ENCODE measurements at places on chromosomes 13 and 19.

- DNase-seq, result no peak
Observed at GRCh38 chr13:81568824-81569223, 1227.9 kb upstream of the SPRY2 start.

GRCh38 chr13:104594806-104595205 lies 1528.6 kb upstream of the SLC10A2 start:
- no peak for DNase-seq

- no peak for DNase-seq
Observed at GRCh38 chr19:27971869-27972268, 1241.1 kb downstream of the UQCRFS1 start.

DNA sequence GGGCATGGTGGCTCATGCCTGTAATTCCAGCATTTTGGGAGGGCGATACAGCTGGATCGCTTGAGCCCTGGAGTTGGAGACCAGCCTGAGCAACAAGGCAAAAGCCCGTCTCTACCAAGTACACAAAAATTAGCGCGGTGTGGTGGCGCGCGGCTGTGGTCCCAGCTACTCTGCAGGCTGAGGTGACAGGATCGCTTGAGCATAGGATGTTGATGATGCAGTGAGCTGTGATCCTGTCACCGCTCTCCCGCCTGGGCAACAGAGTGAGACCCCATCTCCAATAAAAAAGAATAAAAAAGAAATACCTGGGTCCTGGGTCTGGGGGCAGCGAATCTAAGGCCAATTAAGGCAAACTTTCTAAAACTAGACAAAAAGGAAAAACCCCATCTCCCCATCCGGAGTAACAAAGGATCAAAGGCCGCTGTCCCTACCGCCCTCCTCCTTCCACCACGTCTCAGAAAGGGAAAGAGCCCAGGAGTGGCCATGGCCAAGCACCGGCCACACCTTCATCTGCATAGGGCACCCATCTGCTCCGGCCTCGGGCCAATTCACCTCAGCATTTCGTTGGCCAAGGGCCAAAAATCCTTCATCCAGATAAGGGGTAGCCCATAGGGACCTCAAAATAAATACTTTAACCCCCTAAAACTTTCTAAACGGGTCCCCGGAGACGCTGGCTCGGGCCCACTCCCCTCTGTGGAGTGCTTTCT lies 851 bp downstream of the ZNF320 start:
- DNase-seq, result no peak

- DNase-seq, result no peak
Observed at GRCh38 chr13:26236296-26236695, 14.2 kb upstream of the RNF6 start.

GRCh38 chr13:73803997-73804396 lies 330.2 kb downstream of the KLF12 start:
- DNase-seq, result no peak

- DNase-seq, result no peak
Observed at GRCh38 chr13:24777171-24777570, 13.2 kb downstream of the RNF17 start.

- DNase-seq, result no peak
Observed at GRCh38 chr13:23735329-23735728, 153.9 kb downstream of the MIPEP start.

GRCh38 chr13:79999601-80000000 lies 341.3 kb downstream of the SPRY2 start:
- no peak for DNase-seq

- no peak for DNase-seq
Observed at GRCh38 chr13:52599037-52599847, 43.0 kb upstream of the HNRNPA1L2 start.

DNA sequence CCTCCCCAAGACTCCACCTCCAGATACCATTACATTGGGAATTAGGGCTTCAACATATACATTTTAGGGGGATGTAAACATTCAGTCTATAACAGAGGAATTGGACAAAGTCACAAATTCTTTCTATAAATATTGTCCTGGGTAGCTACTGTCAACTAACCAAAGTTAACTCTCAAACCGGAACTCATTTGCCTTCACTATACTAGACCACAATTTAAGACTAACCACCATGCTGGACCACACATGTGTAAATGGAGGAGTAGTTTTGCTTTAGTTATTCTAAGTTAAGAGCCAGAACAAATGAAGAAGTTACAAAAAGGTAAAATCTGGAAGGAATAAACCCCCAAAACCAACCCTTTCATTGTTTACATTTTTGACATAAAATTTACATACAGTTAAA lies 222.8 kb downstream of the NDFIP2 start:
- no peak for DNase-seq

DNA sequence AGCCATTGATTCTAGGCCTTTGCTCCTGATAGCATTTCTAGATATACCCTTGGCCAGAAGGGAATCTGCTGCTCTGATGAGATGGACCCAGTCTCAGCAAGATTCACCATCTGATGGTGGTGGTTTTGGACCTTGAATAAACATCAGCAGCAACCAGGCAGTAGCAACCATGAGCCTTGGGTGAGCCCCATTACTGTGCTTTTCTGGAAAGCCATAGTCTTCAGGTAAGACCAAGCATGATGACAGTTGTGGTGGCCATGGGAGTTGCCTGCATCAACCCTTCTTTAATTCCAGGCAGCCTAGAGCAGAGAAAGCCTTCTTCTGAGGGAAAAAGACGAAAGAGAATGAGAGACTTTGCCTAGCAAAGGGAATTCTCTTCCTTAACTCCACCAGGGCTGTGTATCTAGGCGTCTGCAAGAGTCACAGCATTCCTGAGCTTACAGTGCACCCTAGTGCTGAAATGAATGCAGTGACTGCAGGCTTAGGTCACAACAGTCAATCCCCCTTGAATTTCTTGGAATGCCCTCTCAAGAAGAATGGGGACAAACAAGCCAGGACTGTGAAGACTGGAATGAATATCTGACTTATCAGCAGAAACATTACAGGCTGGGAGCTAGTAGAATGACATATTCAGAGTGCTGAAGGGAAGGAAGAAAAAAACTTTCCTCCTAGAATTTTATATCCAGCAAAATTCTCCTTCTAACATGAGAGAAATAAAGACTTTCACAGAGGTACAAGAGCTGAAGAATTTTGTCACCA lies 942.4 kb upstream of the PCDH20 start:
- DNase-seq, result no peak

GRCh38 chr19:49678985-49679770 lies 2.1 kb downstream of the PRMT1 start:
- DNase-seq, result no peak

DNA sequence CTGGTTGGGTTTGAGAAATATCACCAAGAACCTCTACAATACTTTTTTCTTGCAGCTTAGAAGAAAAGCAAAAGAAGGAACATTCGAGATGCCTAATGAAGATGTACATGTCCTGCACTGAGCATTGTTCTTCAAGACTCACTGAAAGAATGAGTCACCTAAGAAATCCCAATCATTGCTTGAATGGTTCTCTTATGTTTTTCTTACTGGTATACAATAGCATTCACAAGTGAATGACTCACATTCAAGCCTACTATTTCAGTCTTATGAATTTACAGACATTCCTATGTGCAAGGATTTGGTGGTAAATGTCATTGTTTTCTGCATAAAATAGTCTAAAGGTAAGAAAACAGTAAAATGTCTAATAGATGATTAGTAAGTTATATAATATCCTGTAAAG lies 594.6 kb downstream of the PCDH9 start:
- no peak for DNase-seq

DNA sequence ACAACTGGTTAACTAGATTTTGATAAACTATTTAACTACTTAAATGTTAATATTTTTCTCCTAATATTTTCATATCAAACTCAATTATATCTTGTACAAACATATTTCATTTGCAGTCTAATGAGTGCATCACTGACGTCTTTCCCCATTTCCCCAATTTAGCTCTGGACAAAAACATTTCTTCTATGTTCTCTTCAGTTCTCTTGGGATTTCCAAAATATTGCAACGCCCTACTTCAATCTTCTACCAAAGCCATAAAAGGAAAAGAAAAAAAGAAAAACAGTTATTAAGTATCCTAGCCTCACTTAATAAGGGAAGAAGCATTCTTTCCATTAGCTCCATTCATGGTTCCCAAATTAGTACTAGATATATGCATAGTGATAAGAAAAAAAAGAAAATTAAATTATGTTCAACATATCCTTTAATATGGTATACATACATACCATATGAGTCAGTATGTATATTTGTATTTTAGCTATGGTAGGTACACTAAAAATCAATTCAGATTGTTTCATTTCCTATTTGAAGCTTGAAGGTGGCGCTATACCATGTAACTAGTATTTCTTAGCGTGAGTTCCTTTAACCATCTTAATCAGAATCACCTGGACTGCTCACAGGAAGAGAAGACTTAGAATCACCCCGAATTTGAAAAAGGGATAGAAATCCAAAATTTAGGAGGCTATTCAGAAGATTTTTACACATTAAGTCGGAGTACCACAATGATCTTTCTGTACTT lies 9.9 kb downstream of the FBXL3 start:
- no peak for DNase-seq

DNA sequence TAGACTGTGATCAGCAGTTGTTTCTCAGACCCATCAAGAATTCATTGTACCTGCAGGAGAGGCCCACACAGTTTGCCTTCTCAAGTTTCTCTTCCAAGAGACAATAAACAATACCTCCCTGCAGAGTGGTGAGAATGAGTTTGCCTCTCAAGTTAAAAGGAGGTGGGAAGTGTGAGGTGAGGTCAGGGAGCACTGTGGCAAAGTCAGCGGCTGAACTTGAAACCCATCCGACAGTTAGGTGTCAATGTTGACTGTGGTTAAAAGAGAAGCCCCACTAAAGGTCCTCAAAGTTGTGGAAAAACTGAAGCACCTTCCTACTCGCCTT lies 72.9 kb upstream of the TSC22D1 start:
- no peak for DNase-seq

DNA sequence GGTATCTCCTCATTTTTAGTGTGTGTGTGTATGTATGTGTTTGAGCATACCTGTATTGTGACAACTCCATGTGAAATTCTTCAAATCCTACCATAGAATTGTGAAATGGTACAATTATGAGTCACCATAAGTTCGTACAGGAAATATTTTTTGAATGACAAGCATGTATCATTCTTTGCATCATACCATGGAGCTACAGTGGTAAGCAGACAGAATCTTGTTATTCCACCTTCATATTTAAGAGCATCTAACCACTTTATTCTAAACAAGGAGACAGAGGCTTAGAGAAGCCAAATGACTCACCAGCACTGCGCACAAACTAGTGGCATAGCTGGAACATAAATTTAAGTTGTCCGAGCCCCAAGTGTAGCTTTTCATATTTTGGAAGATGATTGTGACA lies 4.5 kb upstream of the EPSTI1 start:
- DNase-seq, result no peak

- DNase-seq, result no peak
Observed at GRCh38 chr19:57141699-57142098, 3.3 kb downstream of the ZIM3 start.

GRCh38 chr13:113654591-113655345 lies 3.2 kb downstream of the ATP4B start:
- DNase-seq, result no peak

GRCh38 chr19:7159105-7159933 lies 89.8 kb downstream of the ZNF557 start:
- no peak for DNase-seq

GRCh38 chr13:99425485-99426341 lies 75.6 kb upstream of the TM9SF2 start:
- DNase-seq, result peak; percentile 11

DNA sequence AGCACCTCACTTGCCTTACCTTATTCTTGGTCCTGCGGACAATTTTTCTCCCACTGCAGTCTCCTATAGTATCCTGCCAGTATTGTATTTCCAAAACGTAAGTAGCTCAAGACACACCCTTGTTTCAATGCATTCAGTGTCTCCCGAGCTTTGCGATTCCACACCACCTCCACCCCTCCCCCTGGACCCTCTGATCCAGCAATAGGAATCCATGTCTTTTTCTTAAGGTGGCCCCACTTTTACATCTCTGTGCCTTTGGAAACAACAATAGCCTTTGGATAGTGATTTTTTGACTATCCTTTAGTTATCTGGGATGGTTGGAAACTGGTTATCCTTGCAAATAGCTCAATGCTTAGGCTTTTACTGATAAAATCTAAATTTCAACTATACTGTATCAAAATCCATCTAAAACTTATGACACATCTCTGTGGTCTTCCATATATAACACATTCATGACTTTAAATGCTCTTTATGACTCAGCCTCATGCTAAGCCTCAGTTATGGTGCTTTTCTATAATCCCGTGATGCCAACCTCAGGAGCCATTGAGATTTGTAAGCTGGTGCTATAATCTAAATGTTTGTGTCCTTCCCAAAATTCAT lies 27.1 kb downstream of the FAM216B start:
- no peak for DNase-seq

DNA sequence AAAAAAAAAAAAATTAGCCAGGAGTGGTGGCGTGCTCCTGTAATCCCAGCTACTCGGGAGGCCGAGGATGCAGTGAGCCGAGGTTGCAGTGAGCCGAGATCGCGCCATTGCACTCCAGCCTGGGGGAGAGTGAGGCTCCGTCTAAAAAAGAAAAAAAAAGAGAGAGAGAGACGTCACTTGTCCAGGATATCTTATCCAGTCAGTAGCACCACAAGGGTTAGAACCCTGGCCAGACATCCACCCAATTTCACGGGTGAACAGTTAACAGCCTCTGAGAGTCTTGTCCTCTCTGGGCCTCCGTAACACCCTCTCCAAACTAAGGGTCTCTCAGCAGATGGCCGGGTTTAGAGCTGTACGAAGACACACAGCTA lies 917 bp upstream of the CLPTM1 start:
- no peak for DNase-seq

DNA sequence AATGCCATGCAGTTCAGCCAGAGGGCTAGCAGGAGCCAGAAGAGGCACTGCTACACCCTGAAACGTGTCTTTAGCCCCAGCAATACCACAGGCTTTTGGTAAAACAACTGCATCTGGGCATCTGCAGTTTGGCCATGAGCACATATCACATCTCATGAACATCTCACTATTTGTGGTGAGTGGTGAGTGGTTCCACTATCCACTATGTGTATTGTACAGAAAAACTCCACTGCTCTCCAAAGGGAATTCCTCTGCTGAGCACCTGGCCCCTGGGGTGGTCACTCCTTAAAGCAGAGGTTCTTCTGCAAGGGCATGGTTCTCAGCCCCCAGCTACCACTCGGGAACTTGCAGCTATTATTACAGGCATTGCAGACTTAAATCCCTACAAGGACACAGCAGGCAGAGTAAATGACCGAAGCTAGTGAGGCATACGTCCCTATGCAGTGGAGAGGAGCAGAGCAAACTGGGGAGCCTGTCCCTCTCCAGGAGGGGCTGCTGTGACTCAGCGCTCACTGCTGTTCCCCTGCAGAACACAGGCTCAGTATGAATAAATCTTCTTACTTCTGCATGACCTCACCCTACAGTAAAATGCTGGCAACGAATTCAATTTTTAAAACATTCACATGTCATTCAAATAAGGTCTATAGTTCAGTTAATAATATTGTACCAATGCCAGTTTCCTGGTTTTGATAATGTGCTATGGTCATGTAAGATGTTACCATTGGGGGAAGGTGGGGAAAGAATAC lies 332.4 kb upstream of the ZNF507 start:
- DNase-seq, result no peak
